ENCODE measurements at places on chromosomes 7 and 10. TPM values are rescaled to one million over a fixed set of nuclear protein-coding genes. Genes with fewer than 3 reads are reported as not detected.

FAM25C gene
- total RNA-seq, result not detected

DNA sequence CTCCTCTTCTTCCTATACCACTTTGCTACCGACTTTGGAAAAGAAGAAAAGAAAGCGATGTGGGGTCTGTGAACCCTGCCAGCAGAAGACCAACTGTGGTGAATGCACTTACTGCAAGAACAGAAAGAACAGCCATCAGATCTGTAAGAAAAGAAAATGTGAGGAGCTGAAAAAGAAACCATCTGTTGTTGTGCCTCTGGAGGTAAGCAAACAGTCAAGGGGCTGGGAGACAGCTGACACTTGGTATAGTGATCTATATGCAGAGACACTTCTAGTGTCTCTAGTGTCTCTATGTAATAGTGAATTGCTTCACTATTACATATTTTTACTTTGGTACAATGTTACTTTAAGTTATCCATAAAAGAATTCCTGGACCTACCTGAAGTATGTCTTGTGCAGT lies 13.9 kb downstream of the TET1 start:
- H3K27me3 ChIP-seq, result no peaks in the 10 kb centered on the region
- H3K27ac ChIP-seq, result no peak overlapping the region
- peaks cover 11% of the 10 kb centered on the region for H3K36me3 ChIP-seq
- H3K4me3 ChIP-seq, result no peak overlapping the region
- no peak for DNase-seq

HTR7 gene
- not detected for total RNA-seq

FGF8 gene
- total RNA-seq, result 32.2 TPM

DNA sequence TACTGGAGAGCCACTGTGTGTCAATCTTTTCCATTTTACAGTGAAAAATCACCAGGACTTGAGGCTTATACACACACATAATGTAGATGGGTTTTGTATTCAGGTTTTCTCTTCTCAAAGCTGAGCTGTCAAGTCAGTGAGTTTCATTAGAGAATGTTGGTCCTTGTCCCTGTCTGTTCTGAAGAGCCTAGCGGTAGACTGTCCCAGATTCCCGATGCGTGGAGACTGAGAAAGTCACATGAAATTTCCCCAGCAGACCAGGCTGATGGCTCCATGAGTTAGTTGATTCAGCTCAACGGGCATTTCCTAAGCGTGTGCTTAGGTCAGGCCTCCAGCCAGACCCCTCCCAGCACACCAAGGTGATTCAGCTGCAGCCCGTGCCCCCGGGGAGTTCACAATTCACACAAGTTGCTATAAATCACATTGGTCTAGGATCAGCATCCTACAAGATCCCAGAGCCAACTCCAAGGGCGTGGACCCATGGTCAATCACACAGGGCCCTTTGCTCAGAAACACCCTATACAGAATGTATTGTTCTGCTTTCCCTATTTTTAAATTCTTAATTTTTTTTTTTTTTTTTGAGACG lies 17.2 kb downstream of the CHST15 start:
- no peak for DNase-seq
- H3K4me3 ChIP-seq, result no peak overlapping the region

TMEM140 gene
- total RNA-seq, result not detected

H2BK1 gene
- total RNA-seq, result not detected

GPR146 gene
- total RNA-seq, result 0.79 TPM

DNA sequence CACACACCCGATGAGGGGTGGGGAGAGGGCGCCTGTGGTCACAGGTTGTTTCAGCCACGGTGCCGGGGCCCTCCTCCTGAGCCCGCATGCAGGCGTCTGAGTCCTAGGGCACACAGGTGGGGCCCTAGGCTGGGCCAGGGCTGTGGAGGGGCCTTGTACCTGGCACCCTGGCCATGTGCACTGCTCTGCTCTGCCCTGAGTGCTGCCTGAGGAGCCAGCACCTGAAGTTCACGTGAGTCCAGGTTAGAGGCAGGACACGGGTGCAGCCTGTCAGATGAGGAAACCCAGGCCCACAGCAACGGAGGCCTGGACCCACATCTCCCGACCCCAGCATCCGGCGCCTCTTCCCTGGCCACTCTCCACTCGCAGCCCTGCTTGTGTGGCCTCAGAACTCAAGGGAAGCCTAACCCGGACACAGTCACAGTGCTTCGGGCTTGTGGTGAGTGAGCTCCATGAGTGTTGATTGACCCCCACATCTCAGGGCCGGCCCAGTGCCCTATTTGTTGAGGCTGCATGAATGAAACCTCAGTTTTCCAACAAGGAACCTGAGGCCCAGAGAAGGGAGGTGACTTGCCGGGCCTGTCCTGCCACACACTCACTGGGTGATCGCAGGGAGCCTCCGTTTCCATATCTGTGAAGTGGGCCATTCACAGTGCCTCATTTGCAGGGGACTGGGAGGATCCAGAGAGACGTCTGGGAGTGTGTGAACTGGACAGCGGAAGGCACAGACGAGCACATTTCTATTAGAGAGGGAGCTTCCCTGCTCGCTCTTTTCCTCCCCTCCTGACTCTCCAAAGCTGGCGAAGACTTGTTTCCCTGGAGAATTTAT lies 39.6 kb downstream of the PPIF start:
- no peak overlapping the region for H3K4me3 ChIP-seq
- no peak for DNase-seq
- H3K27me3 ChIP-seq, result no peaks in the 10 kb centered on the region

KNDC1 gene
- total RNA-seq, result 1.8 TPM

GRCh38 chr10:96279191-96279641 lies 7.8 kb upstream of the BLNK start:
- no peaks in the 10 kb centered on the region for H3K4me1 ChIP-seq
- no peak overlapping the region for H3K27ac ChIP-seq
- no peak for DNase-seq

DNA sequence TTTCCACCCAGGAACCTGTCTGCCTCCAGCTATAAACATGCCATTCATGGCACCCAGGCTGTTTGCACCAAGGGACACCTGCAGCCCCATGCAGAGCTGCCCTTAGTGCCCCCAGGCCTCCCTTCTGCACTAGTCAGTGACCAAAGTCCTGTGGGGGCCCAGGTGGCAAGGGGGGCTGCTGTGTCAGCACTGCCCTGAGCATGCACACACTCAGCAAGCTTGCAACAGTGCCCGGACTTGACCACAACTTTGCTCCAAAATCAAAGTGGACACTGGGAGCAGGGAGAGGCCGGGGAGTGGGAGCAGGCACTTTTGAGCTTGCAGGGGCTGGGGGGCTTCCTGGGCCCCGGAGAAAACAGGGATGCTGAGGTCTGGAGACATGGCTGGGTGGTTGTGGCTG lies 192.9 kb upstream of the MBL2 start:
- H3K4me3 ChIP-seq, result no peak overlapping the region
- H3K36me3 ChIP-seq, result no peaks in the 10 kb centered on the region
- H3K27ac ChIP-seq, result no peak overlapping the region

DNA sequence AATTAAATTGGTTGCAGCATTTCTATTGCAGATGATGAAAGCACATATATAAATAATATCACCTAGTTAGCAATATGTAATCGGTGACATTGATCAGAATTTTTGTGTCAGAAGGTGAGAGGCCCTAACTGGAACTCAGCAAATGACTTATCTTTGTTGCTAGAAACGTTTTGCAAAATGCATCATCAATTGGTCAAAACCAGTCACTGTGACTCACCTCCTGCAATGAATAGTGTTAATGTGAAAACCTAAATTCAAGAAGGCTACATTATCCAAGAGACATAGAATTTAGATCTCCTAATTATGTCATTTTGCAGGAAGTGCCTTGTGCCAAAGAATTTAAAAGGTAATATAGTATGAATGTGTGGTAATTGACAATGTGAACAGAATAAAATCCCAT lies 9.8 kb upstream of the PNLIPRP3 start:
- no peaks in the 10 kb centered on the region for H3K36me3 ChIP-seq
- H3K4me1 ChIP-seq, result no peaks in the 10 kb centered on the region
- no peak overlapping the region for H3K27ac ChIP-seq
- H3K4me3 ChIP-seq, result no peak overlapping the region

AGAP3 gene
- 38.9 TPM for total RNA-seq

DNA sequence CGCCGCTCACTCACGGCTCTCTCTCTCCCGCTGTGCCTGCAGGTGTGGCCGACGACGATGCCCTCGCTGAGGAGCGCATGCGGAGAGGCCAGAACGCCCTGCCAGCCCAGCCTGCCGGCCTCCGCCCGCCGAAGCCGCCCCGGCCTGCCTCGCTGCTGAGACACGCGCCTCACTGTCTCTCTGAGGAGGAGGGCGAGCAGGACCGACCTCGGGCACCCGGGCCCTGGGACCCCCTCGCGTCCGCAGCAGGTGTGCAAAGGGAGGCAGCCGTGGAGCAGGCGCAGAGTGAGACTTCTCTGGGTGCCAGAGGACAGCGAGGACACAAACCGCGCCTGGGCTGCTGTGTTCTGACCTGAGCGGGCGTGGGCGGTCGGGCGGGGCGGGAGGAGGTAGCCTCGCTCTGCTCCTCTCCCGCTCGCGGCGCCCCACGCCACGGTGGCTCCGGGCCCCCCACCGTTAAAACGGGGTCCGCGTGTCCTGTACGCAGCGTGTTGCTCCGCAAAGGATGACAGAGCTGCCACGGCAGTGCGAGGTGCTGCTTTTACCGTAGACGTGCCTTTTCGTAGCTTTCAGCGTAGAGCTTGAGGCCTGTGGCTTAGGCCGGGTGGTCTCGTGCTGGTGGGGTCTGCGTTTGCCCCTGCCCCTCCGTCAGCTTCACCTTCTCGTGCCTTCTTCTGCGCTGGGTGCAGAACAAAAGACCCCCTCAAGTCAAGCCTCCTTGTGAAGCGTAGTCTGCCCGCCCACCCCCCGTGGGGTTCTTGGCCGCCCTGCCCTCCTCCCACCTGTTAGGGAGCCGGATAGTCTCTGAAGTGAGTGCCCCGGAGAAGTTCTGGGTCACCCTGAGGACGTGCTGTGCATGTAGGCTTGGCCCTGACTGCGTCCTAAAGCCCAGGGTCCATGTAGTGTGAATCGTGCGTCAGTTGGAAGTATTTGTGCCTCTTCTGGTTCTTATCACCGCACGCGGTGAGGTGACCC lies 73.2 kb downstream of the DNAJB6 start:
- peaks cover 11% of the 10 kb centered on the region for H3K4me1 ChIP-seq
- DNase-seq, result no peak
- no peak overlapping the region for H3K27ac ChIP-seq
- H3K4me3 ChIP-seq, result no peak overlapping the region
- H3K36me3 ChIP-seq, result no peaks in the 10 kb centered on the region

DNA sequence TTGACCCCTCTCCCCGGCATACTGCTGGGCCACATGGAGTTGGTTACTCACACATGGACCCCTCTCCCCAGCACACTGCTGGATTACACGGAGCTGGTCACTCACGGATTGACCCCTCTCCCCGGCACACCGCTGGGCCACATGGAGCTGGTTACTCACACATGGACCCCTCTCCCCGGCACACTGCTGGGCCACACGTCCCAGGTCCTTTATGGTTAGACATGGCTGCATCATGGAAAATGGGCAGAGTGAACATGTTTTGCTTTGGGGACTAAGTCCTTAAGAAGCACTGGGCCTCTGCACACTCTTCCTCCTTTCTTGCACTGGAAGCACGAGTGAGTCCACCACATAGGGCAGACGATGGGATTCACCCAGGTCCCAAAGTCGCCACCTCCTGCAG lies 102.1 kb upstream of the SHH start:
- DNase-seq, result no peak
- no peak overlapping the region for H3K27ac ChIP-seq
- H3K4me3 ChIP-seq, result no peak overlapping the region
- H3K36me3 ChIP-seq, result no peaks in the 10 kb centered on the region
- H3K4me1 ChIP-seq, result no peaks in the 10 kb centered on the region

DNA sequence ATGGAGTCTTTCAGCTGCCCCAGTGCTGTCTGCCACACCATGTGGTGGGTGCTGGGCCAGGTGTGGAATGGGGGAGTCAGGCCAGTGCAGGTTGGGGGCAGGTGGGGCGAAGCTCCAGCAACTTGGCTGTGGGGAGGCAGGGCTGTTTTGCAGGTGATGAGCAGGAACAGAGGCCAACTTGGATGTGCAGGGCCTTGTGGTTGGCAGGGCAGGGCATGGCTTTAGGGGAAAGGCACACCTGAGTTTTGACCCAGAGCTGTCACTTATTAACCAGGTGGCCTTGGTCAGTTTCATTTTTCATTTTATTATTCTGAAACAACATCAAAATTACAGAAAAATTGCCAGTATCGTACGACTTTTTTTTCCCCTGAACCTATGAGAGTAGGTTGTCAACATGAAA lies 1.1 kb upstream of the SFTPA2 start:
- H3K36me3 ChIP-seq, result no peaks in the 10 kb centered on the region
- no peak overlapping the region for H3K4me3 ChIP-seq
- H3K27me3 ChIP-seq, result peaks cover 35% of the 10 kb centered on the region
- DNase-seq, result no peak
- no peak overlapping the region for H3K27ac ChIP-seq
- no peaks in the 10 kb centered on the region for H3K4me1 ChIP-seq

SPDYE2B gene
- not detected for total RNA-seq

DNA sequence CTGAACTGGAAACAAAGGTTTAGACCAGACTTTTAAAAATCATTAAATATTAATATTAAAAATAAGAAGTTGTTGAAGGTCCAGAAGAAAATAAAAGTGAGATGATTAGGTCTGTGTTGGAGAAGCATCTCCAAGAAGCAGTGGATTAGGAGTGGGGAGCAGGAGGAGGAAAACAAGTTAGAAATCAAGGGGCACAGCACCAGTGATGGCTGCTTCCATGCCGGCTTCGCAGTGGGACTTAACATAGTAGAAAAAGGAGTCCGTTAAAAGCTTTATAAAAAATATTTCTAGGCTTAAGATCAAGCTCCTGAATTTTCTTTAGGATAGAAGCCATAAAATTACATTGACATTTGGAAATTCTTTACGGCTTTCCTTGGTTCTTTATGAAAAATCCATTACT lies 95.8 kb downstream of the CDC14C start:
- no peak overlapping the region for H3K27ac ChIP-seq
- DNase-seq, result no peak
- H3K4me1 ChIP-seq, result peaks cover 16% of the 10 kb centered on the region
- no peaks in the 10 kb centered on the region for H3K27me3 ChIP-seq

GRCh38 chr7:153939177-153939576 lies 113.0 kb upstream of the DPP6 start:
- no peak overlapping the region for H3K27ac ChIP-seq
- no peak for DNase-seq
- H3K27me3 ChIP-seq, result no peaks in the 10 kb centered on the region
- peaks cover 5% of the 10 kb centered on the region for H3K4me1 ChIP-seq
- H3K4me3 ChIP-seq, result no peak overlapping the region

GRCh38 chr10:804787-805619 lies 115.5 kb upstream of the DIP2C start:
- H3K27ac ChIP-seq, result no peak overlapping the region
- no peak for DNase-seq
- no peaks in the 10 kb centered on the region for H3K27me3 ChIP-seq
- H3K4me1 ChIP-seq, result no peaks in the 10 kb centered on the region
- no peak overlapping the region for H3K4me3 ChIP-seq

- peaks cover 8% of the 10 kb centered on the region for H3K4me1 ChIP-seq
- no peak overlapping the region for H3K4me3 ChIP-seq
- H3K27ac ChIP-seq, result no peak overlapping the region
- H3K27me3 ChIP-seq, result no peaks in the 10 kb centered on the region
- no peaks in the 10 kb centered on the region for H3K36me3 ChIP-seq
These were observed 90.2 kb upstream of the KLF6 start for GRCh38 chr10:3874990-3875841.
